ELF-1 (cell line): ENCODE measurements at places on chromosomes 7 and 10.

DNA sequence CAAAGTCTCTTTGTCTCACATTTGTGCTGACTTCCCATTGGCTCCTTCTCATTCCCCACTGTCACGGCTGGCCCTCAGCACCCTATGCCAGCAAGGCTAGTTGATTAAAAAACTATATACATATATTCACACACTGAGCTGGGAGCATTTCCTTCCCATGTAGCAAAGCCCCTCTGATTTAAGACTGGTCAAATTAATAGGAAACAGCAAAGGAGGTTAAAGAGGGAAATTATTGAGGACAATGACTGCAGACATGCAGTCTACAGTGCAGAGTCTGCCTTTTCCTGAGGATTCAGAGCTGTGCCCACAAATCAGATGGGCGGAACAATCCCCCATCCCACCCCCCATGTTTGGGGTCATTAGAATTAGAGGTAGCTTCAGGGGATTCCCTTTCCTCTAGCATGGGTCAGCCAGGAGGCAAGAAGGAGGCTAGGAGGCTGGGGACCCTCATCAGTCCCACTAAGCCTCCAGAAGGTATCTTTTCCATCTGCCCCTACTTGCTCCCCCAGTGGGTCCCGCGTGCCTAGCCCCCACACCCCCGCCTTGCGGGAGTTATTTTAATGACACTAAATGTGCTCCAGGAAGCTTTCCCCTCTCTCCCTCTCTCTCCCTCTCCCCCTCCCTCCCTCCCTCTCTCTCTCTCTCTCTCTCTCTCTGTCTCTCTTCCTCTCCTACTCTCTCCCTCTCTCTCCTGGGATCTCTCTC, 9.8 kb upstream of the DLX6 start:
- DNase-seq = peak; percentile 8

GRCh38 chr7:22812353-22812752, 10.3 kb downstream of the TOMM7 start:
- DNase-seq = no peak

DNA sequence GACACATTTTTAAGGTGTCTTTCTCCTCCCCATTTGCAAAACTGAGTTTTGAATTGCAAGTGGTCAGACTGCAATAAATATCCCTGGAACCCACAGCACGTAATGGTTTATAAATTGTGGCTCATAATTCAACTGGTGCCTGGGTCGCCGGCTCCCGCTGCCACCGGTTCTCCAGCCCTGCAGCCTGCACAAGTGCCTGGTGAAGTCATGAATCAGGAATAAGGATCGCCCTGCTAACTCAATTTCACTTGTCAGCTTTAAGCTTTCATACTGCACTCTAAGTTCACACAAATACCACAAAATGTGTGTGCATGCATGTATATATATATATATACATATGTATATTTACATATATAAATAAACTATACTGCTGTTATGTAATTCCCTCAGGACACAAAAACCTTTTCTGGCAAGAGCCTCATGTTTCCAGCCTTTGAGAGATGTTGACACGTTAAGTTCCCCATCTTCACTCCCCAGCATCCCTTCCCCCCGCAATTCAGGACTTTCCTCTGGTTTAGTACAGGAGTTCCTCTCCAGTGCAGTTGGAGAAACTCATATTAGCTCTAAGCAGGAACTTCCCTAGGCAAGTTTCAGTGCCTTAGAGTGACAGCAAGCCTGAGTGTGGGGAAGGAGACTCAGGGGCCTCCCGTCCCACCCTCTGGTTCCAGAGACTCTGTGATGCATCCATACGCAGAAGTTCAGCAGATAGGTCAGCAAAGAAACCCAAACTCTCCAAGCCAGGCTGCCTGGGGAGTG, 129.2 kb upstream of the UNC5B start:
- peak; percentile 2 for DNase-seq

GRCh38 chr7:44622342-44623151, 16.1 kb downstream of the OGDH start:
- DNase-seq = no peak

- no peak for DNase-seq
Observed at GRCh38 chr10:19683960-19684359, 132.3 kb upstream of the PLXDC2 start.

- no peak for DNase-seq
Observed at GRCh38 chr10:76032700-76033039, 601.2 kb downstream of the LRMDA start.

GRCh38 chr7:139860090-139860775, 31.2 kb downstream of the TBXAS1 start:
- no peak for DNase-seq

GRCh38 chr7:148772297-148773089, 73.8 kb downstream of the CUL1 start:
- peak; percentile 15 for DNase-seq

GRCh38 chr7:290554-291372, 793 bp downstream of the FOXL3 start:
- no peak for DNase-seq

DNA sequence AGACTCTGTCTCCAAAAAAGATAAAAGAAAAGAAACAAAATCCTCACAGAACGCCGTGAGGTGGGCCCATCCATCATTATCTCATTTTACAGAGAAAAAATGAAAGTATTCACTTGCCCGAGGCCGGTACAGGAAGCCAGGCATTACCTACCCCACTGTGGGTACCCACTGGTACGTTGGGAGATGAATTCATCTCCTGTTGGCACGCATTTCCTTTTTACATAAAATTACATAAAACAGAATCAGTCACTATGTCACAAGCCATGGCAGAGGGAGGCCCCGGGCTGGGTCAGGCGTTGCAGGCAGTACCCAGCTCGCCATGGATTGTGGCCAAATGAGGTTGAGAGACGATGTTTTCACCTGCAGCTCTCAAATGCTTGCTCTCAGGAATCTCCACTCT, 38.6 kb upstream of the TNRC18 start:
- DNase-seq = no peak

DNA sequence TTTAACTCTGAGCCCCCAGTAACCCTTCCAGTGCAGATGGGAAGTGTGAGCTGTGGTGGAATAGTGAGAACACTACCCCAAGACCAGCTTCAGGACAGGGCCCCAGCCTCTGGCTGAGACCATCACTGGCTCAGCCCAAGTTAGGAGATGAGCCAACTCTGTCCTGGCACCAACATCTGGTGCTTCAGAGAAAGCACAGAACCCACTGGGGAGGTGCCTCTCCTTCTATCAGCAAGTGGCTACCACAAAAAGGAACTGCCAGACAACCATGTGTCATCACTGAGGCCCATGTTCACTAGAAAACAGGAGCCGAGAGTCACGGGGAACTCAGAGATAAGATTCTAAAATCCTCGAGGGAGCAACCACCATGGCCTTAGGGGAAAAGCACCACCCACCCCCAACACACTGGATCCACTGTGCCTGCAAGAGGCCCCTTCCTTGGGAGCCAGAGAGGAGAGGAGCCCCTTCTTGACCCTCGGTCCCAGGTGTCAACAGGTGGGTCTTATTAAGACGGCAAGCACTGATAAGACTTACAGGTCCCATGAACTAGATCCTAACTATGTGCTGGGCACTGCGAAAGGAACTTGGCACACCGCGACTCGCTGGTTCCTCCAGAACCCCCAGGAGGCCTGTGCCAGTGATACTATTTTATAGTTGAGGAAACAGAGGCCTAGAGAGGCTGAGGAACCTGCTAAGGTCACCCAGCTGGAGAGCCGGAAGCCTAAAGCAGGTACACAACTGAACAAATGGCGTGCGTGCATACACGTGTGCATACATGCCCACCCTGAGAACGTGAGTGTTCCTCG, 102.7 kb downstream of the FAM53B start:
- DNase-seq = no peak

DNA sequence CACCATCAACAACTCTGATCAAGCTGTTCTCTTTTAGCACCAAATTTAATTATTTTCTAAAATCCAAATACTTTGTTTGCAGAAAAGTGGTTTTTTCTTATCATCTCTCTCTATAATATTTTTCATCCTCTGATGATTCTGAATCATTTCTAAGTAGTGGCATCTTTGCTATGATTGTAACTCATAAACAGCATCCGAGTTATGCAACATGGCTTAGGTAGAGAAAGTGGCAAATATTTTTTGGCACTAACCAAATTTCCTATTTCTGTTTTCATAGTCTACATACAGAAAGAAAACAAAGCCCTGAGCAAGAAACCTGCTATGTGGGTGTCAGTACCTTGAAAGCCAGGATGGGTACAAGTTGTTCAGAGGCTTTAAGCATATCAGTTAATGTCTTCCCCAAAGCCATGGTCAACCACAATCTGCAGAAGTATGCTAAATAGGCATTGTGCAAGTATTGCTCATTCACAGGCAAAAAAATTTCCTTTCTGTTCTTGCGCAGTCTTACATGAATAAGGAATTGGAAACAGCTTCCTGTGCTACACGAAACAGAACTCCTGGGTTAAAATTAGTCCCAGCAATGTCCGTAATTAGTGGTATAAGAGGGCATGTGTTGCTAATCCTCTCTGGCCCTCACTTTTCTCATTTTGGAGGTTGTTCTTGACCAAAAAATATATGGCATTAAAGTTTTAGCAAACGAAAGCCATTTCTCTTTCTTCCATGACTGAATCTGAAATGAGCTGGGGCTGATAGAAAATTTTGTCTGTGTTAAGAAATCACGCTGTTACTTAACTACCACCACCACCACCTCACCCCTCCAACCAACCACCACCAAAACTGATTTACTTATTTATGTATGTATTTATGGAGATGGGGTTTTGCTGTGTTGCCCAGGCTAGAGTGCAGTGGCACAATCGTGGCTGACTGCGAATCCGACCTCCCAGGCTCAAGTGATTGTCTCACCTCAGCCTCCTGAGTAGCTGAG, 325.6 kb upstream of the MAGI2 start:
- no peak for DNase-seq

DNA sequence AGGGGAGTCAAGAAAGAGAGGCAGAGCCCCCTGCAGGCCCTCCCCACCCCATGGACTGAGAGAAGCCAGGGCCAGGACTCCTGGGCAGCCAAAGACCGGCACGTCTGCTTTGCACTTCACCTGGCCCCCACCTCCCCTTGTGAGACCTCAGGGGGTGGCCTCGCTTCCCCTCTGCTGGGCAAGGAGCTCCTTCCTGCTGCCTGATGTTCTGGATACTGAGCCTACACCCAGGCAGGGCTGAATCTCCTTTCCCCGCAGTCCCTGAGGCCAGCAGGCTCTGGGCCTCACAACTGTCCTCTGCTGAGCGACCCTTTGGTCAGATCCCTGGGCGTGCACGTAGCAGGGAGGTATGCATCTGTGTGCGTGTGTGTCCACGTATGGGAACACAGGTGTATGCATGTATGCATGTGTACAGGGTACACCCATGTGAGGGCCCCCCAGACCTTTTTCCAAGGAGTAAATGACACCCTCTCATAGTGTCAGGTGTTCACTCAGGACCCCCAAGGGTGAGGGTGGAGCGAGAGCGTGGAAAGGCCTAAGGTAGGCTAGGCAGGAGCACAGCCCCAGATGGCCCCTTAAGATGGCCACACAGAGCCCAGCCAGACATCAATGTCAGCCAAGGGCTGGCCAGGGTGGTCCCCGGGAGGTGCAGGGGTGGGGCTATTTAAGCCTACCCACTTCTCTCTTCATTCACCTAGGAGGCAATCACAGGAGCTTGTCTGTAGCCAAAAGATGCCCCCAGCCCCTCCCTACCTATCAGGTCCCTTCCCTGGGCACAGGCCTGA, 1.9 kb upstream of the RET start:
- no peak for DNase-seq

DNA sequence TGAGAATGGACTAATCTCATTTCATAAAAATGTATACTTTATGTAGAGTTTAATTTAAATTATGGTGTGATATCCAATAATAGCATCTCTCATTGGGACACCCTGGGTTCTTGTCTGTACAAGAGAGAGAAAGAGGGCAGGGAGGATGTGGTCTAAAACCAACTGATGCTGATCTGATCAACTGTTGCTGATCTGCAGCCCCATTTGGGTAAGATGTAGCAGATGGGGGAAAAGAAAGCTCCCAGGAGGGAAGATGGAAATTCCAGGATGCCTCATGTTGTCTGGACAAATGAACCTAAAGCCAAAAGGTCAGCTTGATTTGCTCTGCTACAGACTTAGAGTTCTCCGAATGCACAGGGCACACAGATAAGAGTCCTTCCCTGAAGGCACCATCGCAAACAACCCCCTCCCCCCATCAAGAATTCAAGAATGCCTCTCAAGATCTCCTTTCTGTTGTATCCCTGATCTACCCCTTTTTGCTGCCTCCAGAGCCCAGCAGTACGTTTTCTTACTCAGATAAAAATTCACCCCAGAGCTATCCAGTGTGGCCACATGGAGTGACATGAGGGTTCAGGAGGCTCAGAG, 171.4 kb upstream of the INHBA start:
- DNase-seq = peak; percentile 73

DNA sequence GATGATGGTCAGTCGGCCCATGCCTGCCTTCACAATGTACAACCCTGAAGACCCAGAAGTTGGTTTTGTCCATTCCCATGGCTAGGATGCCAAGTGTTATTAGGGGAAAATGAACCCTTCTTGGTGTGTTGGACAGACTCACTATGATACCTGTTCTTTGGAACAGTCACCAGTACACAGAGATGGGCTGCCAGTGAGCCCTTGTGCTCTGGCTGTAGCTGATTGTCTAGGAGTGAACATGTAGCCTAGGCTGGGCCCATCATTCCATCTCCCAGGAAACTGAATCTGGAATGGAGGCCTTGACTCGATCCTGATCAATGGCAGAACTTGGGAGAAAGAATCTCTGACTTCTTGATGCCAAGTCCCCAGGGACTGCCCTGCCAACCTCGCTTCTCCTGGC, 188.9 kb downstream of the EVX1 start:
- no peak for DNase-seq

GRCh38 chr7:20269726-20270125, 52.5 kb upstream of the MACC1 start:
- no peak for DNase-seq
